Esophagus squamous epithelium (tissue), 5 donors: ENCODE measurements at places on chromosomes 2 and 18.

- no peak for DNase-seq
These were observed at the start of gene TMEM163 for GRCh38 chr2:134718817-134719814. Gene TMEM163 (minus strand): TSS chr2:134719000.

- DNase-seq = no peak
These were observed 86.6 kb downstream of the TMEM182 start for GRCh38 chr2:102848366-102848839.

- DNase-seq = no peak
These were observed 396.3 kb downstream of the TRIB2 start for GRCh38 chr2:13113002-13113401.

GRCh38 chr2:61566566-61566965 is 28.4 kb upstream of the XPO1 start:
- DNase-seq = no peak

- DNase-seq = no peak
These were observed 2025.6 kb upstream of the LRRTM1 start for GRCh38 chr2:82330155-82330554.

DNA sequence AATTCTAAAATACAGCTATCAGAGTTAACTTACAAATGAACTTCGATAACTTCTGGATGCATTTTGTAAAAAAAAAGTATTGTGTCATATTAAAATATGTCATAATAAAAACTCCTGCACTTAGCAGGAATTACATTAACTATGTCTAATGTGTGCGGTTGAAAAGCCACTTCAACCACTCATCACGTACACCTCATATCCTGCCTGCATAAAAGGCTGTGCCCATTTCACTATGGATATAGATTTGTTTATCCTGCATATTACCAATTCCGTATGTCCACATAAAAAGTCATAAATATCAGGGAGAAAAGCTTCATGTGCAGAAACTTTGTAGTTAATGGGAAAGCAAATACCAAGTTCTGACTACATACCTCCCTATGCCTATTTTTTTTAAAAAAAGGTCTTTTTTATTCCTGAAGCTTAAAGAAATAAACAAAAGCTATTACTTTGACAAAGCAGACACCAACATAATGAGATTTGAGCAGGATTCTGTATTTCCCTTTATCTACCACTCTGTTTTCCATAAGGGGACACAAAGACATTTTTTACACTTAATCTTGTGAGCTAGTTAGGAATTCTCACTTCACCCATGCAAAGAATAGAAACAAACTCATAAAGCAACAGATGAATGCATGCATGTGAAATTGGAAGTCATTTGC is 96.1 kb downstream of the PPP1R1C start:
- DNase-seq = no peak
